Fibroblast of pulmonary artery (primary cell): ENCODE measurements at places on chromosomes 11 and 22.

DNA sequence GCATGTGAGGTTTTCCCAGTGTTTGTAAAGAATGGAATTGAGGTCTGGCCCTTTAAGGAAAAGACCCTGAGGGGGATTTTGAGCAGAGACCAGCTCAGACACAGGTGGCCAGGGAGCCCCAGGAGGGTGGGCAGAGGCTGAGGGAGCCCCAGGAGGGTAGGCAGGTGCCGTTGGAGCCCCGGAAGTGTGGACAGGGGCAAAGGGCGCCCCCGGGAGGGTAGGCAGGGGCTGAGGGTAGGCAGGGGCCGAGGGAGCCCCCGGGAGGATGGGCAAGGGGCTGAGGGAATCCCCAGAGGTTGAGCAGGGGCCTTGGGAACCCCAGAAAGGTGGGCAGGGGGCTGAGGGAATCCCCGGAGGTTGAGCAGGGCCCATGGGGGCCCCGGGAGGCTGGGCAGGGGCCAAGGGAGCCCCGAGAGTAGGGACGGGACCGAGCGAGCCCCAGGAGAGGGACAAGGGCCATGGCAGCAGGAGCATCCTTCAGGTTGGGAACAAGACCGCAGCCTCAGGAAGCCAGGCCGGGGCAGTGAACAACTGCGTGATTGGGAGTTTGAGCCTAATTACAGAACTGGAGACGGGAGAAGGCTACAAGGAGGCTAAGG lies 292.0 kb downstream of the BRD1 start:
- no peak for DNase-seq

GRCh38 chr11:97937501-97937900 lies 1083.2 kb upstream of the CNTN5 start:
- DNase-seq: peak; percentile 51

- peak; percentile 55 for DNase-seq
These were observed 579.3 kb downstream of the BUD13 start for GRCh38 chr11:116193321-116194131.

DNA sequence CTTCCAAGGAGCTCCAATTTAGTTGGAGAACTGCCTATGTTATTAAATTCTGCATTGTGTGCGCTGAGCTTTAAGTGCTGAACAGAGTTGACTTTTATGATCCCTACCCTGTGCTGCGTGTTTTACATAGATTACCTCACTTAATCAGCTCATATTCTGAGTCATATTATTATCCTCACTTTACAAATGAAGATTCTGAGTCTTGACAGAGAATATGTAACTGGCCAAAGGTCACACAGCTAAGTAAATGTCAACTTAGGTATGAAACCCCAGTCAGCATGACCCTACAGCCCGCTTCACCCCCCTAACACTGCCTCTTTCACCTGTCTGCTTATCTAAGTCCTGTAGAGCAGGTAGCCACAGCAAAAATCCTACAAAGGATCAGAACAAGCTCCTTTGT lies 19.8 kb upstream of the TMPRSS5 start:
- no peak for DNase-seq

DNA sequence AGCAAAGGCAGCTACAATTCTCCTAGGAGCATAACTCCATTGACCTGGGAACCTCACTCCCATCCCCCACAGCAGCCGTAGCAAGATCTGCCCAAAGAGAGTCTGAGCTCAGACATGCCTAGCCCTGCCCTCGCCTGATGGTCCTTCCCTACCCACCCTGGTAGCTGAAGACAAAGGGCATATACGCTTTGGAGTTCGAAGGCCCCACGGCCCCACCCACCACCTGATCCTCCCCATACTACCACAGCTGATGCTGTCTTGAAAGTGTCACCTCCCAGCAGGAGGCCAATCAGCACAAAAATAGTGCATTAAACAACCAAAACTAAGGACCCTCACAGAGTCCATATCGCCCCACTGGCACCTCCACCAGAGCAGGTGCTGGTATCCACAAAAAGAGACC lies 22.6 kb upstream of the GNAZ start:
- DNase-seq: no peak

GRCh38 chr11:44725016-44725685 lies 1.6 kb upstream of the TSPAN18 start:
- no peak for DNase-seq

- DNase-seq: peak; percentile 87
These were observed 24.4 kb downstream of the RTN4R start for GRCh38 chr22:20243537-20244249.

DNA sequence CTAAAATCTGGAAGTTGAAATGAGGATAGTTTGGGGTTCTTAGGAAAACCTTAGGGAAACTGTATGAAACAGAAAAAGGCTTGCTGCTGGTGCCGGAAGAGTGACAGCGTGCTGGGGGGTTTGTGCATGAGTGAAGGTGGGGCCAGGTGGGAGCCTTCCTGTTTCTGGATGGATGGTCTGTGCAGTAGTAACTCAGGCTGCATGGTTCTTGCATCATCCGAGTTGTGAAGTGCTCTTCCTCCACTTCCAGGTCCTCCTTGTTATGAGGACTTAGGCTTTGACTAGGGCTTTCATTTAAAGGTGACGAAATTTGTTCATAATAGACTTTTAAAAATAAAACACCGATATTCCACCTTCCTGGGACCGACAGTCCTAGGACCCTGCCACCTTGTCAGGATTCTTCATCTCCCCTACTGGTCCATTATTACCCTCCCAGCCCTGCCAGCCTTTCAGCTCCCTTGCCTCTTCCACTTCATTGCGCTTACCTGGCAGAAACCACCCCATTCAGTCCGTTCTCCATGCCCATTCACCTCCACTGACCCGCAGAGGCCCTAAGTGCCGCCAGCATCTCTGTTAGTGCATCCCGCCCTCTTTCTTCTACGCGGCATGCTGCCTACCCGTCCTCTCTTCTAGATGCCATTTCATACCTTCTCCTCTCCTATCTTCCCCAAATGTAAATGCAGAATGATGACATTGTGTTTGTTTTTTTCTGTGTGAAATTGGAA lies 47.3 kb downstream of the PPFIA1 start:
- DNase-seq: no peak

DNA sequence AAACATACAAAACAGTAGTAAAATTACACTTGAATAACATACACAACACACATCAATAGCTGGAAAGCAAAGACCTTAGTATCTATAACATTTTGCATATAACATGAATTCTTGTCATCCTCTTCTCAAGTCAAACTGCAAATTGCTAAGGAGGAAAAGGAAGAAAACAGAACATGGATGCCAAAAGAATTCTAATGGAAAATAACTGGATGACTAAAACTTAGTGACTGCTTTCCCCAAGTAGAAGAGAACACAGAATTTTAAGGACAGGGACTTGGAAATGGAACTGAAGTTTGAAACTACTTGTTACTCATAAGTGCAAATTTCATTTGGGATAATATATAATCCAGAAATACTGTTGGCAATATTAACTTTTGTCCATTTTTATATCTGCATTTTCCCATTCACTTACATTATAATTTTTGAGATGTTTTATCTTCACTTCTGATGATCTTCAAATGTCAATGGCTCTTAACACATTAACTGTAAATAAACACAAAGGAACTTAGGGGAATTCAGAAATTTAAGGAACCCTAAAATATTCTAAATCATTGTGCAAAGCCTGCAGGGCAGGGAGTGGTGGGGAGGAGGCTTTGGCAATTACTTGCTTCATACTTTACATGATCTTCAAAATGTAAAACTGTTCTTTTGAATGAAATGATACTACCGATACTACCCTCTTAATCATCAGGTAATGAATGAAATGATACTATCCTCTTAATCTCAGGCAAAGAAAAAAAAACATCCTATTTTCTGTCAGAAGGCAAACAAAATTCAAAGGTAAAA lies 9.9 kb downstream of the MTMR2 start:
- no peak for DNase-seq

- DNase-seq: no peak
These were observed 69.7 kb downstream of the SNX19 start for GRCh38 chr11:130846606-130847005.

DNA sequence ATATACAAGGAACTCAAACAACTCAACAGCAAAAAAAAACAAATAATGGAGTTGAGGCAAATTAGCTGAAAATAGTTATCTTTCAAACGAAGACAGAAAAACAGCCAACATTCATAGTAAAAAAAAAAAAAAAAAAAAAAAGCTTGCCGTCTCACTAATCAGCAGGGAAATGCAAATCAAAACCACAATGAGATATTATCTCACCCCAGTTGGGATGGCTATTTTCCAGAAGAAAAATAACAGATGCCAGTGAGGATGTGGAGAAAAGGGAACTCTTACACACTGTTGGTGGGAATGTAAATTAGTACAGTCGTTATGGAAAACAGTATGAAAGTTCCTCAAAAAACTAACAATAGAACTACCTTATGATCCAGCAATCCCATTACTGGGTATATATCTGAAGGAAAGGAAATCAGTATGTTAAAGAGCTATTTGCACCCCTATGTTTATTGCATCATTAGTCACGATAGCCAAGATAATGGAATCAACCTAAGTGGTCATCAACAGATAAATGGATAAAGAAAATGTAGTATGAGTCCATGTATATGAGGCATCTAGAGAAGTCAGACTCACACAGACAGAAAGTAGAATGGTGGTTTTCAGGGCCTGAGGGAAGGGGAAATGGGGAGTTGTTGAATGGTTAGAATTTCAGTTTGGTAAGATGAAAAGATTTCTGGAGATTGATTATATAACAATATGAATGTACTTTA lies 56.0 kb downstream of the USP35 start:
- DNase-seq: peak; percentile 28

DNA sequence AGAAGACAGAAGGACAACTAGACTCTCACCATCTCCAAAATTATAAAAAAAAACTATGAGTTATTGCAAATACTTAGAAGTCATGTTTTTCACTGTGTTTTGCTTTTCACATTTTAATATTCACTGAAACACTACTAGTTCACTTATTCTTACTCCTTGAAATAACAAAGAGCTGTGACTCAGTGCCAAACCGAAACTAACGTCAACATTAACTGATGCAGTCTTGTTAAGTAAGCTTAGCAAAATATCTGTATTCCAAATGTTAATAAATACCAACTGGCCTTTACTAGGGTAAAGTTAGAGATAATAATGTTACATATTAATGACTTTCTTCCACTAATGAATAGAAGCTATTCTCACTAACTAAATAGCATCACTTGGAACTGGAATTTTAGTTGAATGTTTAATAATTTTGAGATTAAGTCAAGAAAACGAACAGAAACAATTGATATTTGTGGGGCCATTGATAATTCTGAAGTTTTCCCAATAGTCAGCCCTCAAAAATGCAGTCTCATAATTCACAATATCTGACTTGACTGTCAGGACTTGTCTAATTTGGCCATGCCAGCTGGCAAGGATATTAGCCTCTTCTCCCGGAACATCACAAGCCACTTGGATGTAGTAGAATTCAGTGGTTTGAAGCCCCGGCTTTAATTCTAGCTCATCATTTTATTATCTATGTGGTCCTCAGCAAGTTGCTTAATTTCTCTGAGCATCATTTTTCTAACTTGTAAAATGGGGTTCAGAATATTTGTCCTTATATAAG lies 230.1 kb upstream of the DDI1 start:
- peak; percentile 92 for DNase-seq

- no peak for DNase-seq
These were observed 9.9 kb upstream of the SLC22A12 start for GRCh38 chr11:64581057-64581523.

DNA sequence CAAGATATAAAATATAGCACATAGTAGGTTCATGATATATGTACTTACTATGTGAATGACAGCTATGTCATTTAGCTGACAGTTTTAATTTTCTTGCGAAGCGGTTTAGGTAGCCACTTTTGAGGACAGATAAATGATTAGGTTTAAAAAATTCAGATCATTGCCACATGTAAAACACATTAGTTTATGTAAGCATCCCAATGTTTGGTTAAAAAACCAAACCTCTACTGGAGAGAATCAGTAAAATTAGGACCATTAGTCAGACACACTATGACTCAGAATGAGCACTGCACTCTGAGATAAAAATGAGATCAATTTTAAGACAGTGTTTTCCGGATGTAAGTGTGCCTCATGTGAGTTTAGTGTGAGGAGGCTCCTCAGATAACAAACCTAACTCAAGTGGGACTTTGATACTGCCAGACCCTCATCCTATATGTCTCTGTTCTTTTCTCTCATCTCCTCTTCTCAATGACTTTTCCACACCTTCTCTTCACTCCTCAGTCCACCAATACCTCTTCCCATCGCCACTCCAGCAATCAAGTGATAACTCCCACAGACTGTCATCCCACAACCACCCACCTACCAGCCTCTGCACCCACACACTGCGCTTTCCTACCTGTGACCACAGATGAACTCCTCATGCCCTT lies 6.8 kb upstream of the OR2AT4 start:
- peak; percentile 34 for DNase-seq

- DNase-seq: no peak
These were observed 3.0 kb upstream of the GRAP2 start for GRCh38 chr22:39897841-39898240.

DNA sequence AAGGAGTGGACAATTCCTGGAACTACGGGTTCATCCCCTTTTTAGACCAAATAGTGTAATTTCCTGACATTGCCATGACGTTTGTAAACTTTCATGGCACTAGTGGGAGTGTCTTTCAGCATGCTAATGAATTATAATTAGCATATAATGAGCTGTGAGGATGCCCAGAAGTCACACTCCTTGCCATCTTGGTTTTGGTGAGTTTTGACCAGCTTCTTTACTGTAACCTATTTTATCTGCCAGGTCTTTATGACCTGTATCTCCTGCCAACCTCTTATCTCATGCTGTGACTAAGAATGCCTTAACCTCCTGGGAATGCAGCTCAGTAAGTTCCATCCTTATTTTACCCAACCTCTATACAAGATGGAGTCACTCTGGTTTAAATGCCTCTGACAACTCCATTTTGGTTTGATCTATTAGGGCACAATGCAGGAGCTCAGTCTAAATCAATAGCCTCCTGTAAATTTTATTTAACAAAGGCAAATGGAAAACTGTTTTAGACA lies 20.7 kb downstream of the OR10A6 start:
- no peak for DNase-seq

DNA sequence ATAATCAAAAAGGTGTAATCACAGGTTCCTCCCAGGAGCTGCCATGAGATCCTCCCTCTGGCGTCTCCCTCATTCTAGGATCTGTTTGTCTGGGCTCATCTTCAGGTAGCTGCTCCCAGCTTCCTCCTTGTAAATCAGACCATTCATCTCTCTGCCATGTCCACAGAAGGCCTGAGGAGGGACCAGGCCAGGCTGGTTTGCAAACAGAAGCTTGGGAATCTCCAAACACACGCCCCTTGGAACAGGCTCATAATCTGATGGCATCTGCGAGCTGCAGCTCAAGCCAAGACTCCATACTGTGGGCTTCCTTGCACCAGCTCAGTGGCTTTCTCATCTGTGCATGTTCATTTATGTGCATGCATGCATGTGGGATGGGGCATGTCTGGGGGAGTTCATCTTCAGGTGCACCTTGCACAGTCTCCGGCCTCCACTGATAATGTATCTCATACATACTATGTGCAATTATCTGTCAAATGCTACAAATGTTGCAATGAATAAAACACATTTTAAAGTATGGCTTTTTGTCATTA lies 134.9 kb downstream of the NXPE2 start:
- DNase-seq: no peak
